ENCODE measurements at places on chromosomes 3 and 15.

- DNase-seq: no peak
Observed at GRCh38 chr3:81859524-81859923, 98.1 kb upstream of the GBE1 start.

- DNase-seq: no peak
Observed at GRCh38 chr15:33679061-33679460, 289.2 kb upstream of the CHRM5 start.

DNA sequence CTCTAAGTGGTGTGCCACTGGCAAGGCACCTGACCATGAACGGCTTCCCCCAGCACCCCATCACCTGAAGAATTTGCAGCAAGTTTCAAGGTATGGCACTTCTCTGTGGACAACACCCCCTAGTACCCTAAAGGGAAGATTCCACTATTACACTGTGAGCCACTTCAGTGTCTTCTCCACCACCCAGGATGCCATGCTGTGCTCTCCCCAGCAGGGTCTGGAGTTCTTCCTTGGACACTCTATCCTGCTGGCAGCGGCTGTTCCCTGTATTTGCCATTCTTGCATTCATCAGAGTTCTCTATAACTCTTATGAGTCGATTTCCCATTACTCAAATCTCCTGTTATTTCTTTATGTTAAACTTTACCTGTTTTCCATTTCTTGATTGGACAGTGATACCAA lies 33.9 kb upstream of the RNU6-1 start:
- DNase-seq: no peak

DNA sequence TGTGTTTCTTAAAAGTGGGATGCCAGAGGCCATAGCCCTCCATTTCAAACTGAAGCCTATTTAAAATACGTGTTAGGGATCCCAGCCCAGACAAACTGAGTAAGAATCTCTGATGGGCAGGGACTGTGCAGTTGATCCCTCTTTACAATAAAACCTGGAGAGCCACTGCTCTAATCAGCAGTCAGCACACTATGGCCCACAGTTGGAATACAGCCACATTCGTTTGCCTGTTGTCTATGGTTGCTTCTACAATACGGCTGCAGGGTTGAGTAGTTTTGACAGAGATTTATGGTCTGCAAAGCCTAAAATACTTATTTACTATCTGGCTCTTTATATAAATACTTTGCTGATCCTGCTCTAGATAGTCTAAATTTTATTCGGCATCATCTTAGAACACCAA lies 32.4 kb downstream of the TJP1 start:
- no peak for DNase-seq

GRCh38 chr15:92822216-92823144 lies 77.6 kb upstream of the CHD2 start:
- no peak for DNase-seq

- no peak for DNase-seq
Observed at GRCh38 chr3:121992601-121993560, 29.2 kb downstream of the ILDR1 start.

- no peak for DNase-seq
Observed at GRCh38 chr15:67564021-67564967, 21.8 kb downstream of the MAP2K5 start.

DNA sequence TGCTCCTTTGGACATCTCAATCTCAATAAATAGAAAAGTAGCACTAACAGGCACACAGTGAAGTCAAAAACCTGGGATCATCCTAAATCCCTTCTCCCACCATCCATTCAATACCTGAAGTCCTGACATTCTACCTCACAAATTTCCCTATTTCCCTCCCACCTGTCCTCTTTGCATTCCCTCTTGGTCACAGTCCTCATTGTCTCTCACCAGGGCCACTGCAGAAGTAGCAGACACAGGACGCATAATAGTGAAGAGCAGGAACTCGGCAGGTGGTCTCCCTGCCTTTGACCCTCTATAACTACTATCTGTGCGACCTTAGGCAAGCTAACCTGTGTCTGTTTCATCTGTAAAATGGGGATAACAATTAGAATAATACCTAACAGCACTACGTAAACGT lies 2.3 kb downstream of the THOC7 start:
- no peak for DNase-seq

GRCh38 chr3:31240466-31240865 lies 292.3 kb upstream of the STT3B start:
- DNase-seq: no peak

GRCh38 chr3:108342837-108343486 lies 46.6 kb downstream of the HHLA2 start:
- no peak for DNase-seq
